Testis (tissue), 5 donors: ENCODE measurements at places on chromosomes 7 and 10. TPM values are rescaled to one million over a fixed set of nuclear protein-coding genes. Genes with fewer than 3 reads are reported as not detected.
A peak's percentile ranks its signal among the peaks of the same experiment; 100 is the strongest.

GRCh38 chr10:28940158-28940888, 263.0 kb downstream of the BAMBI start:
- H3K4me3 ChIP-seq = no peak overlapping the region
- DNase-seq = no peak
- H3K36me3 ChIP-seq = no peaks in the 10 kb centered on the region
- no peaks in the 10 kb centered on the region for H3K4me1 ChIP-seq
- H3K27me3 ChIP-seq = no peaks in the 10 kb centered on the region

GRCh38 chr7:75639071-75639885, 99.5 kb downstream of the HIP1 start:
- peak overlapping the region; percentile 75 for H3K27ac ChIP-seq
- H3K4me3 ChIP-seq = peak overlapping the region; percentile 68
- H3K27me3 ChIP-seq = no peaks in the 10 kb centered on the region

DNA sequence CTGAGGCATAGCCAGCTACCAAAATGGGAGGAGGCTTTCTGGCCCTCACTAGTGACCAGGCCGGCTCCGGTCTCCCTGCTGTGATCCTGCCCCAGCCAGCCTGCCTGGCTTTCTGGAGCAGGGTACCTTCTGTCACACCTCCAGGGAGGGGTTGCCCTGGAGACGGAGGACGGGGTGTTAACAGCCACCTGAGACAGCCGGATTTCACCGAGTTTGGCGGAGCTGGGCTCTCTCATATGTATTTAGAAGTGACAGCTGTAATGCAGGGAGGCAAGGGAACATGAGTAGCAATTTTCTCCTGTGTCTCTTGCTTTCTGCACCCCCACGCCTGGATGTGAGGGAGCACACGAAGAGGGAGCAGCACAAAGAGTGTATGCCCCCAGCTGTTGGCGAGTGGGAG, 473.3 kb downstream of the PLXNA4 start:
- no peaks in the 10 kb centered on the region for H3K4me1 ChIP-seq
- no peak overlapping the region for H3K4me3 ChIP-seq
- H3K27me3 ChIP-seq = no peaks in the 10 kb centered on the region
- H3K36me3 ChIP-seq = no peaks in the 10 kb centered on the region

PLEKHS1 gene
- 0.31 TPM for total RNA-seq

GRCh38 chr7:140403878-140404564, at the start of gene RAB19:
Gene RAB19, plus strand, starts transcription at chr7:140404058. Its CDS starts 3,589 bp downstream, at chr7:140407647.
- no peaks in the 10 kb centered on the region for H3K27me3 ChIP-seq
- DNase-seq = no peak
- no peak within 1 kb of the TSS for H3K27ac ChIP-seq
- no peaks in the 10 kb centered on the region for H3K4me1 ChIP-seq

GRCh38 chr7:28855538-28856217, 102.5 kb downstream of the TRIL start:
- no peaks in the 10 kb centered on the region for H3K27me3 ChIP-seq
- no peak for DNase-seq
- no peaks in the 10 kb centered on the region for H3K36me3 ChIP-seq
- no peaks in the 10 kb centered on the region for H3K4me1 ChIP-seq

- DNase-seq = no peak
- no peaks in the 10 kb centered on the region for H3K36me3 ChIP-seq
- no peaks in the 10 kb centered on the region for H3K4me1 ChIP-seq
- H3K27ac ChIP-seq = no peak overlapping the region
- no peak overlapping the region for H3K4me3 ChIP-seq
These were observed 166.2 kb upstream of the TAC1 start for GRCh38 chr7:97565665-97566064.

- DNase-seq = no peak
- no peaks in the 10 kb centered on the region for H3K27me3 ChIP-seq
- H3K27ac ChIP-seq = no peak overlapping the region
- no peaks in the 10 kb centered on the region for H3K4me1 ChIP-seq
These were observed 186.8 kb downstream of the HGF start for GRCh38 chr7:81583090-81583489.

FAM25G gene
- total RNA-seq = 3.9 TPM

GRCh38 chr10:15550950-15551349, 168.8 kb downstream of the ITGA8 start:
- no peaks in the 10 kb centered on the region for H3K4me1 ChIP-seq
- H3K27ac ChIP-seq = no peak overlapping the region
- no peak for DNase-seq
- no peaks in the 10 kb centered on the region for H3K27me3 ChIP-seq
- H3K4me3 ChIP-seq = no peak overlapping the region
- no peaks in the 10 kb centered on the region for H3K36me3 ChIP-seq

ZCWPW1 gene
- 145 TPM for total RNA-seq
